Lower lobe of right lung (tissue), 2 donors: ENCODE measurements at places on chromosomes 7 and 10. TPM values are rescaled to one million over a fixed set of nuclear protein-coding genes. Genes with fewer than 3 reads are reported as not detected.

The UCN3 gene
- 0.53 TPM for total RNA-seq

GRCh38 chr7:149197675-149198074, 2.3 kb downstream of the ZNF282 start:
- no peaks in the 10 kb centered on the region for H3K27me3 ChIP-seq
- H3K27ac ChIP-seq: no peak overlapping the region
- no peak overlapping the region for H3K4me3 ChIP-seq
- no peak for DNase-seq
- H3K4me1 ChIP-seq: peaks cover 28% of the 10 kb centered on the region

- H3K4me3 ChIP-seq: no peak overlapping the region
- DNase-seq: no peak
- H3K27ac ChIP-seq: no peak overlapping the region
- H3K4me1 ChIP-seq: peaks cover 8% of the 10 kb centered on the region
- H3K27me3 ChIP-seq: no peaks in the 10 kb centered on the region
Measured at GRCh38 chr10:6108631-6109443, 20.0 kb downstream of the RBM17 start.

DNA sequence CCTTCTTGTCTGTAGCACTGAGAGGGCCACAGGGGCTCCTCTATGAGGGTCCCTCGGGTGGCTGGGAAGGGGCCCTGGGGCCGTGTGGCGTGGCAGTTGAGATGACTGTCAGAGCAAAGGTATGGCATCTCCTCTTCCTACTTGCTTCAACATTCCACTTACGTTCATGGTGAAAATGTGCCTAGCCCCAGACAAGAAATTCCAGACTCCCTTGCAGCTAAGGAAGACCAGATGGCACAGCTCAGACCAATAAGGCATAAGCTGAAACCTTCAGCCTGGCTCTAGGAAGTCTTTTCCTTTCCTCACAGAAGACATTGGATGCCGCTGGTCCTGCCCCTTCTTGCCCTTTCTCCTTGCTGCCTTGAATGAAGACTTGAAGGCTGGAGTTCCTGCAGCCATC, 57.4 kb downstream of the ZNF503 start:
- DNase-seq: no peak
- H3K27ac ChIP-seq: no peak overlapping the region
- no peaks in the 10 kb centered on the region for H3K36me3 ChIP-seq
- no peaks in the 10 kb centered on the region for H3K4me1 ChIP-seq

The DPY19L1 gene
- 38.4 TPM for total RNA-seq

DNA sequence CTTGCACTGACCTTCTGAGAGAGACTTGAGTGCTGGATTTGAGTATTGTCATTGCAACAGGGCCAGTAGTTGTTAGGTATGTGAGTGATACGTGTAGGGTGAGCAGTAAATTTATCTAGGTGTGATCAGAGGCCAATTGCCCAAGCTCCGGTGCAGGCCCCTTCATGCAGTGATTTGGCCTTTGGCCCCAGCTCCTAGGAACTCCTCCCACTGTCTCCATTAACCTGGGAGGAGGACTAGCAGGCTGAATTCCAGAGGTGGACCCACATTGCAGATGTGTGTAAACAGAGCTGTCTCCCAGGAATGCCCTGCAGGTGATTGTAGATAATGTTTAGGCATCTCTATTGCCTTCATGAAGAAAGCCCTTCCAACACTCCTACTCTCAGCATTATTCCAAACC, 19.5 kb downstream of the TCF7L2 start:
- peaks cover 44% of the 10 kb centered on the region for H3K36me3 ChIP-seq
- no peak overlapping the region for H3K4me3 ChIP-seq
- DNase-seq: no peak
- no peak overlapping the region for H3K27ac ChIP-seq
- peaks cover 5% of the 10 kb centered on the region for H3K4me1 ChIP-seq
- H3K27me3 ChIP-seq: no peaks in the 10 kb centered on the region

GRCh38 chr7:86786376-86786775, 142.7 kb downstream of the GRM3 start:
- no peak overlapping the region for H3K4me3 ChIP-seq
- no peaks in the 10 kb centered on the region for H3K4me1 ChIP-seq
- no peak overlapping the region for H3K27ac ChIP-seq
- no peaks in the 10 kb centered on the region for H3K27me3 ChIP-seq
- H3K36me3 ChIP-seq: no peaks in the 10 kb centered on the region

GRCh38 chr7:30467271-30467670, 11.3 kb downstream of the NOD1 start:
- peak overlapping the region; percentile 84 for H3K27ac ChIP-seq
- DNase-seq: no peak
- H3K4me3 ChIP-seq: no peak overlapping the region
- H3K27me3 ChIP-seq: no peaks in the 10 kb centered on the region
- H3K36me3 ChIP-seq: peaks cover 4% of the 10 kb centered on the region

DNA sequence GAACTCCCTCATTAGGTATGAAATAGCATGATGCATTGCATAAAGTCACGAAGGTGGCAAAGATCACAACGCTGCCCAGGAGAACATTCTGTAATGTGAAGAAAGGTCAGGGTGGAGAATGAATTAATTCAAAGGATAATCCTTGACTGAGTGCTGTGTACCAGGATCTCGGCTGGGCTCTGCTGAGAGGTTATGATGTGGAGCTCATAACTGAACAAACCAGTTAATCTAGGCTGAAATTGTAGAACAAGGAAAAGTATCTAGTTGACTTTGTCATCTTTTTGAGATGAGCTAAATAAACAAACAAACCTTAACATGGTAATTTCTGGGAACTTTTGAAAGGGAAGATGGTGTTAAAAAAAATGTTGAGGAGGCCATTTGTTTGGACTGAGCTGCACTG, 6.1 kb downstream of the MSMB start:
- no peaks in the 10 kb centered on the region for H3K4me1 ChIP-seq
- no peak overlapping the region for H3K4me3 ChIP-seq
- H3K27ac ChIP-seq: no peak overlapping the region
- H3K27me3 ChIP-seq: no peaks in the 10 kb centered on the region
- H3K36me3 ChIP-seq: no peaks in the 10 kb centered on the region

GRCh38 chr7:96979551-96980276, 25.6 kb upstream of the DLX6 start:
- peaks cover 4% of the 10 kb centered on the region for H3K27me3 ChIP-seq
- no peaks in the 10 kb centered on the region for H3K36me3 ChIP-seq
- no peak overlapping the region for H3K27ac ChIP-seq
- H3K4me1 ChIP-seq: no peaks in the 10 kb centered on the region
- no peak for DNase-seq

The ASB13 gene
- 27.6 TPM for total RNA-seq

DNA sequence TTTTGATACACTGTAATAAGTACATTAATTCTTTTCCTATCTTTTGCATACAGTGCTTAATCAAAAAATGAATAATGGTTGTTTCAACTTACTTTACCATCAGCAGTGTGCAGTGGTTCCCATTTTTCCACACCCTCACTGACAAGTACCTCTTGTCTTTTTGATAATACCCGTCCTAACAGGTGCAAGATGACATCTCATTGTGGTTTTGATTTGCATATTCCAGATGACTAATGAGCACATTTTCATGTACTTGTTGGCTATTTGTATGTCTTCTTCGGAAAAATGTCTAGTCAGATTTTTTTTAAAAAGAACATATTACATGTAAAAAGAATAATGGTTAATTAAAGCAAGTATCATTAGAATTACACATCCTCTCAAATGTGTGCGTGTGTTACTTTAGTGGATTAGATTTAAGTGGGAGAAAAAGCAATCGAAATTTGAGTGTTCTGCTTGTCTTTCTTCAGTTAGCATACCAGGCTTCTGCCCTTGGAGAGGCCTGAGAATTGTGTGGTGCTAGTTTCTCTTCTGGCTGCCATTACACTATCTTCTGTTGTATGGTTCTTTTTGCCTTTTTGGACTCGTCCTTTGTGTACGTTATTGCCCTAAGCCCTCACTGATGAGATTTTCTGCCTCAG, 291.2 kb downstream of the AUTS2 start:
- H3K4me3 ChIP-seq: no peak overlapping the region
- no peaks in the 10 kb centered on the region for H3K4me1 ChIP-seq
- no peak overlapping the region for H3K27ac ChIP-seq

DNA sequence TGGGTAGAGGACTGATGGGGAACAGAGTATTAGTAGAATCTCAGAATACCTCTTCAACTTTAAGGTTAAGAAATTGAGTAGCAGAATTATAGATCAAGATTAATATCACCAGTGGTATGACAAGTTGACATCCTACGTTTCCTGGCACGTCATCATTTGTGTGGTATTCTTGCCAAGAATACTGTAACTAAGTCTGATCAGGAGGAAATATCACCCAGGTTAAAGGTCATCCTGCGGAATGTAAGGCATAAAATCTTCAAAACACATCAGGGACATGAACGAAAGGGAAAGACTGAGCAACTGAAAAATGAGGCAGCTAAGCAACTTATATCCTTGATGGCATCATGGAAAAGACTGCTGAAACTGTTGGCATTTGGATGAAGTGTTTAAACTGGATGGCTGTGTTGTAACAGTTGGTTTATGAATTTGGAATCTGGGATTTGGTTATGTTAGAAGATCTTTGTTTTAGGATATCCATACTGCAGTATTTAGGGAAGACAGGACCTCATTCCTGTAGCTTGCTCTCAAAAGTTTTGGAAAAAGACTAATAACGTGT, 86.1 kb downstream of the TRIM24 start:
- no peak overlapping the region for H3K27ac ChIP-seq
- no peaks in the 10 kb centered on the region for H3K4me1 ChIP-seq

DNA sequence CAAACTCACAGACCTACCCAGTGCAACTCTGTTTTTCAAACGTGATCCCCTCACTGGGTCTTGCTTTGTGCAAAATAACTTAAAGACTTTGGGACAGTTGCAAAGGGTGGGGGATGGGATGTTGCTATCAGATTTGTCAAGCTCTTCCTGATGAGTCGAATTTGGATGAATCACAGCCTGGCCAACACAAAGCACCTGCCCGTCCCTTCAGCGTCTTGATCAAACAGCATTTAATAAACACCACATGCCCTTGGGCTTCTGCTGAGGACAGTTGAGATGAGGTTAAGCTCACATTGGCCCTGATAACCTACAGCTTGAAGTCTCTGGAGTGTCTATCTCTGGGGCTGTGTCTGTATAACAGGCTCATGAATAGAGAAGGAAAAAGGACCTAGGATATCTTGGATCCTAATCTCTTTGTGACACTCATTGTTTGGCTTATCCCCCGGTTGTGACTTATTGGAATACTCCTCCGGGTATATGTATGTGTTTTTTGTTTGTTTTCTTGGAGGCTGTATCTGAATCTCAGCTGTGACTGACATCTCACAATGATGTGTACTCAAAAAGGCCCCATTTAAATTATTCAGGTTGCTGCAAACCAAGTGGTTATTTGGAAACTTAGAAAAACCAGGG, 132.6 kb upstream of the NAMPT start:
- H3K4me1 ChIP-seq: peaks cover 51% of the 10 kb centered on the region
- DNase-seq: no peak
- H3K36me3 ChIP-seq: no peaks in the 10 kb centered on the region
- H3K27me3 ChIP-seq: no peaks in the 10 kb centered on the region
- H3K27ac ChIP-seq: peak overlapping the region; percentile 50
- H3K4me3 ChIP-seq: no peak overlapping the region

DNA sequence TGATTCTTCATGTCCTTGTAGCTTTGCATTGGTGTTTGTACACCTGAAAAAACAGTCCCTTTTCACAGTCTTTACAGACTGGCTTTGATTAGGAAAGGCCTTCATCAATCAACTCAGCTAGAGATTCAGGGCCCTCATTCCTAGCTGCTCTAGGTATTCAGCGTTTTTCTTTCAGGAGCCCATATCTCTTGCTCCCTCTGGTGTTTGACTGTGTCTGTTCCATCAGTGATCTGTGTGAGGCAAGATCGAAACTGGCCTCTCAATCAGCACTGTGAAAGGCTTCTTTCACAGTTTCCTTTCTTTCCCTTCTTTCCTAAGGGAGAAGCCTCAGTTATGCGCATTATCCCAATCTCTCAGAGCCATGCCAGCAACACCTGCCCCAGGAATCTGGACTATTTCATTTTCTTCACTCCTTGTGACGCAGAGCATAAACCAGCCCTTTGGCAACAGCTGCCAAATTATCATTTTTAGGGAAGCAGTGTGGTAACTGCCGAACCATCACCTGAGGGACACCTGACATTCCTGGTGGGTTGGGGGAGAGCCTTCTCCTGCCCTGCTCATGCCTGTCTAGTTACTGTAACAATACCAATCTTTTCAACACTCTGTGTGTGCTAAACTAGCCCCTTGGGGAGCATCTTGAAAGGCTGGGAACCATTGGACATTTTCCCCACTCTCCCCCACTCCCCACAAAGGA, 75.7 kb upstream of the CCDC71L start:
- H3K4me1 ChIP-seq: peaks cover 5% of the 10 kb centered on the region
- H3K36me3 ChIP-seq: no peaks in the 10 kb centered on the region
- DNase-seq: no peak
- no peaks in the 10 kb centered on the region for H3K27me3 ChIP-seq
- no peak overlapping the region for H3K27ac ChIP-seq

The FOXP2 gene
- total RNA-seq: 10.1 TPM

- H3K27me3 ChIP-seq: no peaks in the 10 kb centered on the region
- H3K36me3 ChIP-seq: no peaks in the 10 kb centered on the region
- H3K4me1 ChIP-seq: no peaks in the 10 kb centered on the region
- no peak overlapping the region for H3K4me3 ChIP-seq
- no peak for DNase-seq
Measured at GRCh38 chr10:28644647-28645046, 32.7 kb upstream of the BAMBI start.

DNA sequence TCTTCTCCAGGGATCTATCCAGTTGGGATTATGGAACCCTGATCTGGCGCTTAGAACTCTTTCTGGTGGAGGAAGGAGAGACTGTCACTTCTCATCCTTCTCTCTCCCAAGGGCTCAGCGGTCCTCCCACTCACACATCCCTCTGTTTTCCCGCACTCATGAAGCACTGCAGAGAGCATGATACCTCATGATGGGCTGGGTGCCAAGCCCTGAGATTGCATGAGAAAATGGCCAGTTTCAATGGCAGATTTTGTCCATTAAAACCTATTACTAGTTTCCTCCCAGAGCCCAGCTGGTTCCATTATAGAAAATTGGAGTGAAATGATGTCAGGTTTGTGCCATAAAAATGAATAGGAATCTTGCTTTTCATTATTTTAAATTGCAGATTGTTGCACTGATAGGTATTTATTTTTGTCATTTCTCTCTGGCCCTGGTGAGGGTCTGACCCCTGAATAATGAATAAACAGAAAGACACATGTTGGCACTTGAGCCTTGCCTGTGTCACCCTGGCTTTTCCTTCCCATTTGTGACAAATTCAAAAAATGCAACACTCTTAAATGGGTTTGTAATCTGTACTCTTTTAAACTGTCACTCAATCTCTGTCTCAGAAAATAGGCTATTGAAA, 1151.1 kb downstream of the TYW1 start:
- H3K4me3 ChIP-seq: no peak overlapping the region
- H3K36me3 ChIP-seq: no peaks in the 10 kb centered on the region
- DNase-seq: no peak
- H3K27ac ChIP-seq: no peak overlapping the region
- H3K4me1 ChIP-seq: no peaks in the 10 kb centered on the region
- H3K27me3 ChIP-seq: peaks cover 11% of the 10 kb centered on the region

- no peaks in the 10 kb centered on the region for H3K36me3 ChIP-seq
- no peaks in the 10 kb centered on the region for H3K4me1 ChIP-seq
- DNase-seq: peak; percentile 4
Measured at GRCh38 chr10:124878457-124878739, 63.5 kb upstream of the ZRANB1 start.
